ENCODE measurements at places on chromosomes 4 and X.
A peak's percentile ranks its signal among the peaks of the same experiment; 100 is the strongest.

- DNase-seq, result peak; percentile 54
Observed at GRCh38 chrX:56726605-56727004, 2.4 kb upstream of the NBDY start.

GRCh38 chr4:78768452-78769180 is 7.5 kb upstream of the BMP2K start:
- peak; percentile 47 for DNase-seq

- DNase-seq, result no peak
Observed at GRCh38 chr4:117134386-117134785, 49.0 kb upstream of the TRAM1L1 start.

DNA sequence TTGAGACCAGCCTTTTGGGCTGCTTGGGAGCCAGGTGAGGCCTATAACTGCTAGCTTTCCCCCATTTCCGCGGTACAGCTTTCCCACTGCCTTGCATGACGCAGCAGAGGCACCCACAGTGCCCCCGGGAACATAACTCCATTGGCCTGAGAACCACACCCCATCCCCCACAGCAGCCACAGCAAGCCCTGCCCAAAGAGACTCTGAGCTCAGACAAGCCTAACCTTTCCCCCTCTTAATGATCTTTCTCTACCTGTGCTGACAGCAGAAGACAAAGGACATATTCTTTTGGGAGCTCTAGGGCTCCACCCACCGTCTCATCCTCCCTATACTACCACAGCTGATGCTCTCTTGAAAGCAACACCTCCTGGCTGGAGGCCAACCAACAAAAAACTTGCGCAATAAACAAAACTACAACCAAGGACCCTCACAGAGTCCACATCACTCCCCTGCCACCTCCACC is 114.8 kb downstream of the FANCB start:
- DNase-seq, result no peak

DNA sequence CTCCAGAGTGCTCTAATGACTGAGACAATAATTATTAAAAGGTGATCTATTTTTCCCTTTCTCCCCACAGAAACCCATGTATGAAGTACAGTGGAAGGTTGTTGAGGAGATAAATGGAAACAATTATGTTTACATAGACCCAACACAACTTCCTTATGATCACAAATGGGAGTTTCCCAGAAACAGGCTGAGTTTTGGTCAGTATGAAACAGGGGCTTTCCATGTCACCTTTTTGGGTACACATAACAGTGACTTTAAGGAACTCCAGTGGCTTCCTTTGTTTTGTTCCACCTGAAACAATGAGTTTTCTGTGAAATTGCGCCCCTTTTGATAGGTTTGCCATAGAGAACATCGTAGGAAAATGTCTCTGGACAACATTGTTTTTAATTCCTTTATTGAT is 69.6 kb downstream of the KIT start:
- DNase-seq, result no peak

DNA sequence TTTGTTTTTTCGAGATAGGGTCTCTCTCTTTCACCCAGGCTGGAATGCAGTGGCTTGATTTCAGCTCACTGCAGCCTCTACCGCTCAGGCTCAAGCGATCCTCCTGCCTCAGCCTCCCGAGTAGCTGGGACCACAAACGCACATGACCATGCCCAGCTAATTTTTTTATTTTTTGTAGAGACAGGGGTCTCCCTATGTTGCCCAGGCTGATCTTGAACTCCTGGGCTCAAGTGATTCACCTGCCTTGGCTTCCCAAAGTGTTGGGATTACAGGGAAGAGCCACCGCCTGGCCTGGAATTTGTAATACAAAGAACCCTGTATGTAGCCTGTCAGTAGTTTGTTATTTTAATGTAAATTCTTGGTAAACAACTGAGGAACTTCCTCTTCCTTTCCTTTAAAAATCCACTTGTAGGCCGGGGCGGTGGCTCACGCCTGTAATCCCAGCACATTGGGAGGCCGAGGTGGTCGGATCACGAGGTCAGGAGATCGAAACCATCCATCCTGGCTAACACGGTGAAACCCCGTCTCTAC is 119.5 kb downstream of the PHKA2 start:
- no peak for DNase-seq

GRCh38 chr4:112234952-112235609 is 3.5 kb downstream of the AP1AR start:
- DNase-seq, result peak; percentile 61

GRCh38 chr4:156228676-156229075 is 275.0 kb upstream of the CTSO start:
- DNase-seq, result no peak

DNA sequence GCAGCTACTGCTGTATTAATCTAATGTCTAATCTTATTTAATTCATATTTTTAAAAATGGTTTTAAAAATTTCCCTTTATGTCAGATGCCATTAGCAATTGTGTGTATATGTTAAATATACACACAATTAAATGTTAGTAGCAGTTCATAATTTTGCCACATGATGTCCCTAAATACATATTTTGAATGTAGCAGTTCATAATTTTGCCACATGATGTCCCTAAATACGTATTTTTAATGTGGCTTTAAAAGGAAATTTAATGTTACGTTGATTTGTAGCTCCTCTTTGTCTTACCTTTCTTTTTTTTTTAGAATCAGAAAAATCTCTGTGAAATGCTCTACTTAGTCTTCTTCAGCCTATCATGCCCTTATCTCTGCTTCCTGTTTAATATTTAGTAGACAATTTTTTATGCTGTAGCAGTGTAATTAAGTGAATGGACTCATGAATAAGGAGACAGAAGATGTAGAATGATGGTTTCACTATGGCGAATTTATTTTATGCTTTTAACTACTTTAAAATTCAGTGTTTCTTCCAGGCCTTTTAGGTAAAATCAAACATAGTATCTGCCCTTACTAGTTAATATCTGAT is 26.1 kb downstream of the RBM46 start:
- DNase-seq, result peak; percentile 34

DNA sequence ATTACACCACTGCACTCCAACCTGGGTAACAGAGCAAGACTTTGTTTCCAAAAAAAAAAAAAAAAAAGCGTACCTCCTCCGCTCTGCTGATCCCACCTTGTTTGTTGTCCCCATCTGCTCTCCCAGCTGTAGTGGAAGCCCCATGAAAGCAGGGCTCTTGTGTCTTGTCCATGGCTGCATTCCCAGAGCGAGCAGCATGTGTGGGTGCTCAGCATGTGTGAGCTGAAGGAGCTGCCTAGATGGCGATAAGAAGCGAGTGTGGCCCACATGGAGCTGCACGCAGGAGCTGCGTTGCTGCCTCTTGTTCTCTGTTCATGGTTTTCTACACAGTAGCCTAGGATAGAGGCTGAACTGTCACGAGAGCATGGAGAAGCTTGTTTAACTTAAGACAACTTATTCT is 12.4 kb downstream of the NSD2 start:
- no peak for DNase-seq

DNA sequence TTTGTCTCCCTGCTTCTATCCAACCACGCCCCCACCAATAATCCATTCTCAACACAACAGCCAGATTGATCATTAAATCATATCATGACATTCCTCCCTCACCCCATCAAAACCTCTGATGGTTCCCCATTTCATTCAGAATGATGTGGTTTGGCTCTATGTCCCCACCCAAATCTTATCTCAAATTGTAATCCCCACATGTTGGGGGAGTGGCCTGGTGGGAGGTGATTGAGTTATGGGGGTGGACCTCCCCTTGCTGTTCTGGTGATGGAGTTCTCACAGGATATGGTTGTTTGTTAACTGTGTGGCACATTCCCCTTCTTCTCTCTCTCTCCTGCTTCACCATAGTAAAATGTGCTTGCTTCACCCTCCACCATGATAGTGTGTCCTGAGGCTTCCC is 23.3 kb downstream of the TRMT2B start:
- no peak for DNase-seq

DNA sequence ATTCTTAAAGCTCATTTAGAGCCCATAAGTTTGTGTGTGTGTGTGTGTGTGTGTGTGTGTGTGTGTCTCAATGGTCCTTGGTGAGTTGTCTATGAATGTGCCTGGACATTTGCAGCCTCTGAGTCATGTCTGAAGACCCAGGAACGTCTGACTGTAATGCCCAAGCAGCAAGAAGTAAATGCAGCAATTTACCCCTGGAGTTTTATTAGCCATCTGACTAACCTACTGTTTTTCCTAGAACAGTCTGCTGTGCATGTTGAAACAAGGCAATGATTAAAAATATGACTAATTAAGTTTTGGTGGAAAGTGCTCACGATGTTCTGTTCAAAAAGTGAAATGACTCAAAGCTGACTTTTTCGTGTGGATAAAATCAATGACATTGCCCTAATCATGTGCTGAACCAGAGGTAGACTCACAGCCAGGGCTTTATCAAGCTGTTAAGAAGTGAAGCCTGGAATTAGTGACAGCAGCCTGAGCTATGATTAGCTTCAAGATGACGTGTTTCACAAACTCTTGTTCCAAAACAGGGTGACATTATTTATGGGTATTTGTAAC is 201.6 kb downstream of the CPE start:
- peak; percentile 42 for DNase-seq

DNA sequence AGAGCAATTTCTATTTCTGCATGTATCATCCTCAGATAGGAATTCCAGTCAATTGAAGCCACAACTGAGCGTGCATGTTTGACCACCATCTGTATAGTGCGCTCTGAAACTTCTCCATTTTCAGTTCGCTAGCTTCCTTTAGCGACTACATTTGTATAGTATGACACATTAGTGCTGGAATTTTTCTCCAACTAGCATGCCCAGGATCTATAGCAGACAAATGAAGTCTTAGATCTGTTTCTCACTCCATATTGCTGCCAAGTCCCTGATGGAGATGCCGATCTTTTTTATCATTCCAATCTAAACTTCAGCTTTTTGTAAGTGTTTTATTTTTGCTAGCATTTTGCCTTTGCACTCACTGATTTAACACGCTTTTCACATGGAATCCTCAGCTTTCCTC is 774.8 kb upstream of the TENM3 start:
- no peak for DNase-seq

DNA sequence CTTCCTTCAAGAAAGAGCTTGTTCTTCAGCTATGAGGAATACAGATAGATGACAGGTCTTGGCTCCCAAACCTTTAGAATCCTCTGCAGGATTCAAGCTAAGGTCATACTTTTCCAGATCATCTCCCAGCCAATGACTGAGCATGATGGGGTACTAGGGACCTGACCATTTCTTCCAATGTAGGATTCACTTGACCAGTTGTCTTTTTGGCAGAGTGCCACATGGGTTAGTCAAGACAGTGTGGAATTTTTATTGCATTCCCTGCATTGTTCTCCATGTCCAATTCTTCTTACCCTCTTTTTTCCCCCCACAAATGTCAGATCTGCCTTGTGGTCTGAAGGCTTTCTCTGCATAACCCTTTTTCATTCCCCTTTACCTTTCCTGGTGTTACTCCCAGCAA is 99.5 kb downstream of the CCSER1 start:
- DNase-seq, result no peak

DNA sequence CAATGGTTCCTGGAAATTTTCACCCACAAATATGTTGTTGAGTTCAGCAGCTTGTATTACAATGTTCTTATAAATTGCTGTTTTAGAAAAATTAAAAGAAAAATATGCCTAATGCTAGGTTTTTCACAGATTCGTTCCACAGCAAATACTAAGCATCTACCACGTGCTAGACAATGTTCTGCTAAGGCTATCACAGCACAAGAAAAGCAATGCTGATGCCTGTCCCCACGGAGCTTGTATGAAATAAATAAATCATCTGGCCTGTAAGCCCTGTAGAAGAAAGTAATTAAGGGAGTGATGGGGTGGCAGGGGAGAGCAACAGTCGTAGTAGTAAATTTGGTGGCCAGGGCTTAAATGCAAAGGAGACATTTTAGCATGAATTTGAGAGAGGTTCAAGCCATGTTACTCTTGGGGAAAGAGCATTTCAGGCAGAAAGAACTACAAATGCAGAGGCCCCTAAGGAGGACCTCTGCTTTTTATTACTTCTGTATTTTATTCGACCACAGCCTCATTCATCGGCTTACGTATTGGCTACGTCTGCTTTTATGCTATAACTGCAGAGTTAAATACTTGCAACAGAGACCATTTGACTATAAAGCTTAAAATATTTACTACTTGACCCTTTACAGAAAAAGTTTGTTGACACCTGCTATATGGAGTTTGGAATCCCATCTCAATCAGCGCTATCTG is 36.3 kb downstream of the ARAP2 start:
- no peak for DNase-seq

GRCh38 chr4:163484906-163485305 is 9.6 kb upstream of the TMA16 start:
- peak; percentile 49 for DNase-seq

- no peak for DNase-seq
Observed at GRCh38 chr4:161188578-161188977, 975.2 kb downstream of the FSTL5 start.

- DNase-seq, result no peak
Observed at GRCh38 chr4:124541652-124542420, 170.7 kb downstream of the ANKRD50 start.

GRCh38 chr4:110514889-110515479 is 39.0 kb downstream of the ENPEP start:
- DNase-seq, result peak; percentile 28

DNA sequence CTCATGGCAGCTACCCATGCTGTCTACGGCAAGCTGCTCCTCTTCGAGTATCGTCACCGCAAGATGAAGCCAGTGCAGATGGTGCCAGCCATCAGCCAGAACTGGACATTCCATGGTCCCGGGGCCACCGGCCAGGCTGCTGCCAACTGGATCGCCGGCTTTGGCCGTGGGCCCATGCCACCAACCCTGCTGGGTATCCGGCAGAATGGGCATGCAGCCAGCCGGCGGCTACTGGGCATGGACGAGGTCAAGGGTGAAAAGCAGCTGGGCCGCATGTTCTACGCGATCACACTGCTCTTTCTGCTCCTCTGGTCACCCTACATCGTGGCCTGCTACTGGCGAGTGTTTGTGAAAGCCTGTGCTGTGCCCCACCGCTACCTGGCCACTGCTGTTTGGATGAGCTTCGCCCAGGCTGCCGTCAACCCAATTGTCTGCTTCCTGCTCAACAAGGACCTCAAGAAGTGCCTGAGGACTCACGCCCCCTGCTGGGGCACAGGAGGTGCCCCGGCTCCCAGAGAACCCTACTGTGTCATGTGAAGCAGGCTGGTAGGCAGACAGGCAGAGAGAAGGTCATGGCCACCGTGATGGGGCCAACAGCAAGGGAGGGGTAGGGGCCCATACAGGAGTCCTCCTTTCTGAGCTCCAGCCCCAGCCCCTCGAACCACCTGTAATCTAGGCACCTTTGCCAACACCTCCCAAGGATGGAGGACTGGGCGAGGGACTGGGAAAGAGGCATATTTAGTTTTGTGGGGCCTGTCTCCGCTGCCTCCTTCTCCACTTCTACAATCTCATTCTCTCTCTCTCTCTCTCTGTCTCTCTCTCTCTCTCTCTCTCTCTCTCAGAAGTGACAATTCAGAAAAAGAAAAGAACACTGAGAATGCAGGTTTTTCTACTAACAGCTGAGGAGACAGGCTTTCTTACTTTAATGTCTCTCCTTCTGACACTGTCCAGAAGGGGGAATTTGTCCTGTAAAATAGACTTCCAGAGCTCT is 4.7 kb upstream of the TSPYL2 start:
- DNase-seq, result no peak

- peak; percentile 16 for DNase-seq
Observed at GRCh38 chrX:31136144-31136611, 64.3 kb upstream of the FTHL17 start.
